ENCODE measurements at places on chromosomes 5 and 9.
A peak's percentile ranks its signal among the peaks of the same experiment; 100 is the strongest.

- peak; percentile 55 for DNase-seq
Observed at GRCh38 chr5:61330845-61331406, 1.1 kb upstream of the ZSWIM6 start.

DNA sequence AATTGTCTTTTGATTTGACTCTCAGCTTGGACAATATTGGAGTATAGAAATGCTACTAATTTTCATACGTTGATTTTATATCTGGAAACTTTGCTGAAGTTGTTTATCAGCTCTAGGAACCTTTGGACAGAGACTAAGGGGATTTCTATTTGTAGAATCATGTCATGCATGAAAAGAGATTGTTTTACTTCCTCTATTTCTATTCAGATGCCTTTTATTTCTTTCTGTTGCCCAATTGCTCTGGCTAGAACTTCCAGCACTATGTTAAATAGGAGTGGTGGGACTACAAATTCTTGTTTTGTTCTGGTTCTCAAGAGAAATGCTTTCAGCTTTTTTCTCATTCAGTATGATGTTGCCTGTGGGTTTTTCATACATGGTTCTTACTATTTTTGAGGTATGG, 112.8 kb upstream of the CDH12 start:
- no peak for DNase-seq

DNA sequence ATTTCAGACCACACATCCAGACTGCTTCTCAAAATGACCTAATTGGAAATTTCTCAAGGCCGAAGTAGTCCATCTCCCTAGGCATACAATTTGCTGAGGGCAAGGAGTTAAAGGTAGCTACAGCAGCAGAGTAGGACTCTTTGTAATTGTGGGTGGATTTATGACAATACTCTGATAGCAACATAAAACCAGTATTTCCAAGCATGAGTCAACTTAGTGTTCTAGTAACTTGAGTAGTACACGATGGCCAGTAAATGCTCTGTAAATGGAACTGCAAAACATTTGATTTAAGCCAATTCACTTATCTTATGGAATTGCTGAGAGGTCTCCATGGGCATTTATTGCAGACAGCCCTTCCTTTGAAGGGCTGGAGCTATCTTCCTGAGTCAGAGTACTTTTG, 352.2 kb downstream of the PLK2 start:
- DNase-seq = no peak

GRCh38 chr9:23172979-23173637, 652.9 kb downstream of the ELAVL2 start:
- no peak for DNase-seq

DNA sequence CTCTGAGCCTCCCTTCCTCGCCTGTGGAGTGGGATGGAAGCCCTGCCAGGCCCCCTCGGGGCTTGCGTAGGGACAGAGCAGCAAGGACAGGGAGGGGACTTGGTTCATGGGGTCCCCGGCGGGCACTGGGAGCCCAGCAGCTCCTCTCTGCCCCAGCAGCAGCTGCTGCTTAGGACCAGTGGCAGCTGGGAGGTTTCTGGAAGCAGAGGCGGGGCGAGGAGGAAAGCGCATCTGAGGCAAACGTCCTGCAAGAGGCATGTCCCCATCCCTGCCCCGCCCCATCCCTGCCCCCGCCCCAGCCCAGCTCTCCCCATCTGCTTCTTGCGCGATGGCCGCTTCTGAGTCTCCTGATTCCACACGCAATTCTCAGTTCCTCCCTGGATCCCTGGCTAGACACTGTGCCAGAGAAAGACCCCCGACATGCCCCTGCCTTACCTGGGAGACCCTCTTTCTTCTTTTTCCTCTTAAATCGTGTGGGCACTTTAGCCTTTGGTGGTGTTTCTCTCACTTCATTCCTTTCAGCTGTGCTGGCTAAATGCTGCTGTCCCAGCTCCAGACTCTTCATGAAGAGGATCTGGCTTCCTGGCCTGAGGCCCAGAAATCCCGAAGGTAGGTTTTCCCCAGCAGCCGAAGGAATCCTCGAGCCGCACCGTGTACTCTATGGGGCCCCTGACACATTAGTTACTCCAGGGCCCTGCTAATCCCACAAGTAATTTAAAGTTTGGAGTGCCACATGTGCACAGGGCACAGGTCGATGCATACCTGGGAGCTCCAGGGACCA, 4.4 kb upstream of the OR2S2 start:
- no peak for DNase-seq

- no peak for DNase-seq
Observed at GRCh38 chr9:18722882-18723281, 248.9 kb downstream of the ADAMTSL1 start.

GRCh38 chr5:34499001-34499734, 157.0 kb upstream of the RAI14 start:
- DNase-seq = no peak

Data from NCI-H187 (cell line).